ENCODE measurements at places on chromosomes 16 and 17. TPM values are rescaled to one million over a fixed set of nuclear protein-coding genes. Genes with fewer than 3 reads are reported as not detected.

DNA sequence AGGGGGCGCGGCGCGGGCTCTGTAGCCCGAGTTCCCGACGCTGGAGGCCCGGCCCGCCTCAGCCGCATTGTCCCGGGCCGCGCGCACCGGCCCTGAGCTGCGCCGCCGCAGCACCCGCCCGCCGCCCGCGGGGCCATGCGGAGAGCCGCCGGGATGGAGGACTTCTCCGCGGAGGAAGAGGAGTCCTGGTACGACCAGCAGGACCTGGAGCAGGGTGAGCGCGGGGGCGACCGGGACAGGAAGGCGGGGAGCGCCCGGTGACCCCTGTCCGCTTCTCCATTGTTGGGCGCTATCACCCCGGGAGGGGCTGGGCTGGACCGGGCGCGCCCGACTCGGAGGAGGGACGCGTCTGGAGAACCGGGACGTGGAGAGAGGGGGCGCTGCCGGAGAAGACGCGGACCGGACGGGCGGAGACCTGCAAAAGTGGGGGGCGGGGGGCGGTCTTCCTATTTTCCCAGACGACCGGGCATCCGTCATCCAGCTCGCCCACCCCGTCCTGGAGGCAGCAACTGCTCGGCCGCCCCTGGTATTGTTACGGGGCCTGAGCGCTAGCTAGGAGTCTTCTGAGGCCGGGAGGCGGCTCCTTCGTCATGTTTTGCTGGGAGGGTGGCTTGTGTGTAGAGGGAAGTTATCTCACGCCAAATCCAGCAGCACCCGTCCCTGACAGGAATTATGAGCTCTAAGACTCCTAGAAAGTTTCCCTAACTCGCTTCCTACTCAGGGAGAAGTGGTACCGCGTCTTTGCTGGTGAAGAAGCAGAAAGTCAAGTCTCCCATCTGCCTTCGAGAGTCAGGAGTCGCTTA is 678 bp downstream of the CDR2L start:
- H3K36me3 ChIP-seq = no peaks in the 10 kb centered on the region
- H3K27ac ChIP-seq = peak overlapping the region; percentile 54
- H3K4me3 ChIP-seq = peak overlapping the region; percentile 9
- peaks cover 4% of the 10 kb centered on the region for H3K4me1 ChIP-seq

GRCh38 chr17:5587438-5588032 is 3.2 kb upstream of the NLRP1 start:
- H3K4me3 ChIP-seq = no peak overlapping the region
- no peaks in the 10 kb centered on the region for H3K27me3 ChIP-seq
- peak; percentile 73 for DNase-seq
- no peak overlapping the region for H3K27ac ChIP-seq
- peaks cover 3% of the 10 kb centered on the region for H3K36me3 ChIP-seq

GRCh38 chr16:74650966-74651567 is 15.6 kb downstream of the RFWD3 start:
- H3K36me3 ChIP-seq = peaks cover 5% of the 10 kb centered on the region
- peaks cover 8% of the 10 kb centered on the region for H3K4me1 ChIP-seq
- no peak overlapping the region for H3K27ac ChIP-seq

ZNF597 gene
- 2.4 TPM for total RNA-seq

DNA sequence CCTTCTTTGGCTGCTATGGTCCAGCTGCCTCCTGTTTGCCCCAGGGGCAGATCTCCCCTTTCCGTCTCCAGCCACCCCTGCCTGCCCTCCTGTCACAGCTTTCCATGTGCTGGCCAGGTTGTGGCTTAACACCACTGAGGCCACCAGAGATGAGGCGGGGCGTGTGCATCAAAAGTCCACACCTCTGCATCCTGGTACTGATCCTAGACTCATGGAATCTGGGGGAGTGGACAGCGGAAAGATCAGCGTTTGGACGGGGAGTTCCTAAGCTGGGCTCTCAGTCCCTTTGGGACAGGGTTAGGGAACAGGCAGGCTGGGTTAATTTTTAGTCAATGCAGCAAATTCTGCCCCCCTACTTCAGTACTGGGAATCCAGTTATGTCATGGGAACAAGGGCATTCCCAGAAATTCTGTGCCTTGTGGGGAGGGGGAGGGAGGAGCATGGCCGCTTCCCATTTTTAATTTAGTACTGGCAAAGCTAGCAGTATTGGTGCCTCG is 3.9 kb downstream of the IGFBP4 start:
- H3K36me3 ChIP-seq = no peaks in the 10 kb centered on the region
- no peak overlapping the region for H3K27ac ChIP-seq
- no peak overlapping the region for H3K4me3 ChIP-seq
- H3K4me1 ChIP-seq = peaks cover 44% of the 10 kb centered on the region

- H3K27ac ChIP-seq = no peak overlapping the region
- no peaks in the 10 kb centered on the region for H3K4me1 ChIP-seq
- no peak overlapping the region for H3K4me3 ChIP-seq
- H3K36me3 ChIP-seq = peaks cover 12% of the 10 kb centered on the region
These were observed 6.2 kb downstream of the TMEM97 start for GRCh38 chr17:28325211-28325610.

- no peak for DNase-seq
- no peaks in the 10 kb centered on the region for H3K36me3 ChIP-seq
- no peak overlapping the region for H3K27ac ChIP-seq
- no peak overlapping the region for H3K4me3 ChIP-seq
- peaks cover 6% of the 10 kb centered on the region for H3K27me3 ChIP-seq
- H3K4me1 ChIP-seq = no peaks in the 10 kb centered on the region
These were observed 40.0 kb upstream of the RBFOX3 start for GRCh38 chr17:79650861-79651260.

DNA sequence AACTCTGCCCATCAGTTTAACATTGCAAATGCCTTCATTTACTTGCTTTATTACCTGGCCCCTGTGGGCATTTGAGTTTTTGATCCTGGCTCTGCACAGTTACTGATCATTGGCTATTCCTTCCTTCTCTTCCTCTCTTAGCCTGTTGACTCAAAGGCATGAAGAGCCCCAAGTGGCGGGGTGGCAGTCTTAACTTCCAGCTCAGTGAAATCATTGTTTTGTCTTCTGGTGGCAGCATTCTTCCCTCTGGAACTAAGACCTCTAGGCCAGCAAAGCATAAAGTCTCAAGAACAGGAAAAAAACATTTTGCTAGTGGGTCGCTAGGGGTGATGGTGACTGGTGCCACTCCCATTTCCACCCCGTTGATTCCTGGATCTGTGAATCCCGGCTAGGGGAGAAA is 52.3 kb upstream of the MRTFB start:
- H3K4me1 ChIP-seq = no peaks in the 10 kb centered on the region
- no peaks in the 10 kb centered on the region for H3K27me3 ChIP-seq
- H3K27ac ChIP-seq = no peak overlapping the region
- no peaks in the 10 kb centered on the region for H3K36me3 ChIP-seq

- peaks cover 8% of the 10 kb centered on the region for H3K4me1 ChIP-seq
- H3K27me3 ChIP-seq = peaks cover 39% of the 10 kb centered on the region
- no peak overlapping the region for H3K27ac ChIP-seq
- DNase-seq = no peak
- peak overlapping the region; percentile 32 for H3K4me3 ChIP-seq
- H3K36me3 ChIP-seq = no peaks in the 10 kb centered on the region
These were observed 309 bp downstream of the DNAH2 start for GRCh38 chr17:7717756-7718350.

MYL4 gene
- total RNA-seq = not detected

DNA sequence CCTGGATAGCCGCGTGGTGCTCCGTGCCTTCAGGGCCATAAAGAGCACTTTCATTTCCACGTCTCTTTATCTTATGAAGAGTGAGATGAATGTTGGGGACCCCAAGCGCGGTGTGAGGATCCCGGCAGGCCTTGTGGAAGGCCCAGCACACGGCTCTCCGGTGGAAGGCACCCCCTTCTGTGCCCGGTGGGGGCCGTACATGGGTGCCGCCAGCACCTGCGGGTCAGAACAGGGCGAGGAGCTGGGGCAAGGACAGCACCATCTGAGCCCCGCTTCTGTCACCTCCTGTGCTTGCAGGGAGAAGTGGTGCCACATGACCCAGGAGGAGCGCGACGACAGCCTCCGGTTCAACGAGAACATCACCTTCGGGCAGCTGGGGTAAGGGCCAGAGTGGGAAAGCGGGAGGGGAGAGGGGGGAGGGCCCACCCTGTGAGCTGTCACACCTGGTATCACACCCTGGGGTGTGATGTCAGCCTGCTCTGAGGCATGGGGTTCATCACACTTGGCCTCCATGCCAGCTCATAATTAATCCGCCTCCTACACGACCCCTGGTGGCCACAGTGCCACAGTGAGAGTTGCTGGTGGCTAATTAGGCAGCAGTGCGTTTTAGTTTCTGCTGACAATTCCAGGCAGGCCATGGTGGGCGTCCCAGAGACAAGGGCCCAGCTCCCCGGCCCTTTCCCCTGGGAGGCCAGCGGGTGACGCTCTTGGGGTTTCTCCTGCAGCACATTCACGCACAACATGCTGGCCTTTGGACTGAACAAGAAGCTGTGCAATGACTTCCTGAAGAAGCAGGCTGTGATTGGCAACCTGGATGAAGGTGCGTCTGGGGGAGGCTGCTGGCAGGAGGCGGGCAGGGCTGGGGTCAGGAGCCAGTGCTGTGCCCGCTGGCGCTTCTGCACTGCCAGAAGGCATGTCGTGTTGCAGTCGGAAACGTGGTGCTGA is 25.7 kb downstream of the CIBAR2 start:
- peaks cover 10% of the 10 kb centered on the region for H3K4me1 ChIP-seq
- no peaks in the 10 kb centered on the region for H3K27me3 ChIP-seq
- no peaks in the 10 kb centered on the region for H3K36me3 ChIP-seq
- no peak overlapping the region for H3K4me3 ChIP-seq
- H3K27ac ChIP-seq = no peak overlapping the region
- peak; percentile 67 for DNase-seq

GRCh38 chr16:31875928-31876547 is 2.4 kb downstream of the ZNF267 start:
- H3K27me3 ChIP-seq = no peaks in the 10 kb centered on the region
- H3K4me3 ChIP-seq = peak overlapping the region; percentile 77
- peaks cover 6% of the 10 kb centered on the region for H3K36me3 ChIP-seq
- H3K27ac ChIP-seq = no peak overlapping the region
- DNase-seq = no peak

DNA sequence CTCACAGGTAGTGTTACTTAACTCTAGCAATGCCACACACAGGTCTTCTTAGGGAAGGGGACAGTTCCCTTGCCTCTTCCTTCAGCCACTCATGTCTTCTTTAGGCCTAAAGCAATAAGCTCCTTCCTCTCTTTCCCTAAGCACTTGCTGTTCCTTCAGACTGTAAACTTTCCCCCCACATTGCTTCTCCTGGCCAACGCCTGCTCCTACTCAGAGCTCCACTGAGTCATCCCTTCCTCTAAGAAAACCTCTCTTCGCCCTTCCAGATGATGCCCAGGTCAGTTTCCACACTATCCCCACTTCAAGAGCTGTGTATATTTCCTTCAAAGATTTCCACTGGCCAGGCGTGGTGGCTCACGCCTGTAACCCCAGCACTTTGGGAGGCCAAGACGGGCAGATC is 12.5 kb upstream of the EPOP start:
- no peak for DNase-seq
- H3K4me1 ChIP-seq = no peaks in the 10 kb centered on the region
- no peak overlapping the region for H3K27ac ChIP-seq
- H3K4me3 ChIP-seq = no peak overlapping the region
- H3K27me3 ChIP-seq = no peaks in the 10 kb centered on the region

GRCh38 chr17:55242476-55242875 is 22.3 kb upstream of the HLF start:
- H3K27me3 ChIP-seq = no peaks in the 10 kb centered on the region
- DNase-seq = no peak
- peaks cover 14% of the 10 kb centered on the region for H3K4me1 ChIP-seq
- H3K36me3 ChIP-seq = no peaks in the 10 kb centered on the region
- no peak overlapping the region for H3K4me3 ChIP-seq
- H3K27ac ChIP-seq = no peak overlapping the region

ITGA2B gene
- not detected for total RNA-seq

HOXB8 gene
- not detected for total RNA-seq

GRCh38 chr16:63922560-63922959 is 1199.3 kb downstream of the CDH11 start:
- no peaks in the 10 kb centered on the region for H3K4me1 ChIP-seq
- DNase-seq = no peak
- H3K4me3 ChIP-seq = no peak overlapping the region
- H3K27ac ChIP-seq = no peak overlapping the region

GRCh38 chr17:64540118-64540776 is 33.5 kb downstream of the CEP95 start:
- no peak overlapping the region for H3K27ac ChIP-seq
- H3K4me3 ChIP-seq = no peak overlapping the region
- no peaks in the 10 kb centered on the region for H3K4me1 ChIP-seq
- H3K36me3 ChIP-seq = peaks cover 23% of the 10 kb centered on the region

- no peak overlapping the region for H3K4me3 ChIP-seq
- no peak overlapping the region for H3K27ac ChIP-seq
- peaks cover 62% of the 10 kb centered on the region for H3K4me1 ChIP-seq
- no peak for DNase-seq
- no peaks in the 10 kb centered on the region for H3K36me3 ChIP-seq
These were observed 563 bp downstream of the ZCCHC14 start for GRCh38 chr16:87492291-87492630.

SLFN14 gene
- 0.15 TPM for total RNA-seq

GRCh38 chr17:45809499-45809898 is 25.4 kb downstream of the CRHR1 start:
- no peak for DNase-seq
- H3K4me1 ChIP-seq = no peaks in the 10 kb centered on the region
- no peaks in the 10 kb centered on the region for H3K36me3 ChIP-seq
- H3K27me3 ChIP-seq = no peaks in the 10 kb centered on the region

GRCh38 chr16:1959269-1960039 is at the start of gene NDUFB10:
TSS of gene NDUFB10 (plus strand) at chr16:1959538. CDS start at chr16:1959625, 87 bp downstream.
- peak within 1 kb of the TSS; percentile 78 for H3K4me3 ChIP-seq
- H3K27ac ChIP-seq = peak within 1 kb of the TSS; percentile 73
- DNase-seq = peak; percentile 83
- peaks cover 48% of the 10 kb centered on the region for H3K4me1 ChIP-seq
- peaks cover 24% of the 10 kb centered on the region for H3K36me3 ChIP-seq
